ENCODE measurements at places on chromosomes 2 and 18. TPM values are rescaled to one million over a fixed set of nuclear protein-coding genes. Genes with fewer than 3 reads are reported as not detected.

DNA sequence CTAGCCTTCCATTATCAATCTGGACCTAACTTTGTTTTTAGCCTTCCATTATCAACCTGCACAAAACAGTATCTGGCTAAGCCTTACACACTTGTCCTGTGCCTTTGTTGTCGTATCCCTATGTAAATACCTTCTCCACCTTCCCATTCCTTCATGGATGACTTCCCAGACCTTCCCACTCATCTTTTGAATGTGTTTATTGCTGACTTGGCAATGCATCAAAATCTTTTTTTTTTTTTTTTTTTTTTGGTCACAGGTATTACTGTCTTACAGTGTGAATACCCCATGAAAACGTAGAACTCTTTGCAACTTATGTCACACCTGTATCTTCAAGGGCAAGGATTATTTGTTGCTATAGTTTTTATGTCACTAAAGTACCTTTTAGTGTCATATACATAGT is 25.7 kb downstream of the RPE start:
- no peak overlapping the region for H3K4me3 ChIP-seq
- no peak overlapping the region for H3K27ac ChIP-seq
- H3K36me3 ChIP-seq, result no peaks in the 10 kb centered on the region
- no peaks in the 10 kb centered on the region for H3K27me3 ChIP-seq

- H3K27ac ChIP-seq, result no peak overlapping the region
- no peak for DNase-seq
- H3K36me3 ChIP-seq, result peaks cover 14% of the 10 kb centered on the region
Observed at GRCh38 chr2:148926291-148926961, 51.4 kb downstream of the KIF5C start.

DNA sequence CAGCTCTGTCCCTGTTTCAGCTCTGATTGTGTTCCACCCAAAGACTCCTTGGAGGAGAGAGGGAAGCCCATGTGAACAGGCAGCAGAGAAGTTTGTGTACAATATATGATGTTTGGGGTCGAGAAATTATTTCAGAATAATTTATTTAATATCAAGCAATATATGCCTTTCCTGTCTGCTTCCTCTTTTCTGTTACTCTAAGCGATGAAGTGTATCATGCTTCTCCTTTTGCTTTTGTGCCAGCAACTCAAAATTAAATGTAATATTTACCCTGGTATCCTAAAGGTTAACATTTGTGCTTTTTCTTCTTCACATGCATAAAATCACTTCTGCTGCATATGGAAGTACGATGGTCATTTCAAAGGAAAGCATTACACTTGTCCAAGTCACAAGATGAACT is 2.4 kb upstream of the NTSR2 start:
- no peak overlapping the region for H3K4me3 ChIP-seq
- no peak for DNase-seq
- peaks cover 22% of the 10 kb centered on the region for H3K4me1 ChIP-seq
- H3K27ac ChIP-seq, result no peak overlapping the region

DNA sequence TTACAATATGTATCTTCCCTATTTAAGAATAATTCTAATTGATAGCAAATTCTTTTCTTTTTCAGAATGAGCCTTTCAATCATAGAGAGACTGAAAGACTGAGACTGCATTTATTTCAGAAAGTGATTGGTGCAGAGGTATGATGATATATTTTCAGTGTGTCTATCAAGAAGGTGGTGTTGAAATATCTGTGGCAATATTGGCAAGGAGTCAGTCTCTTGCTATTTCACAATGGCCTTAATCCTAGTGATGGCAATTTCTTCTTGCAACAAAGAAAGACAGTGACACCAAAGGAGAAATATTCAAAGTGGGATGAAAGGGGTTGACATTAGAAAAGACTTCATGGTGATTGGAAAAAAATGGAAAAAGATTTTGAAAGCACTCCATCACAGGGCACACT is 21.7 kb upstream of the ZBTB14 start:
- no peaks in the 10 kb centered on the region for H3K27me3 ChIP-seq
- no peaks in the 10 kb centered on the region for H3K4me1 ChIP-seq
- no peaks in the 10 kb centered on the region for H3K36me3 ChIP-seq
- no peak for DNase-seq
- no peak overlapping the region for H3K4me3 ChIP-seq

GRCh38 chr2:160379399-160379798 is 114.2 kb downstream of the RBMS1 start:
- DNase-seq, result no peak
- H3K4me3 ChIP-seq, result no peak overlapping the region
- no peaks in the 10 kb centered on the region for H3K4me1 ChIP-seq
- H3K27me3 ChIP-seq, result no peaks in the 10 kb centered on the region
- no peaks in the 10 kb centered on the region for H3K36me3 ChIP-seq

GRCh38 chr2:65557616-65558573 is 125.5 kb upstream of the SPRED2 start:
- no peak overlapping the region for H3K4me3 ChIP-seq
- no peaks in the 10 kb centered on the region for H3K36me3 ChIP-seq
- H3K27me3 ChIP-seq, result no peaks in the 10 kb centered on the region
- no peak overlapping the region for H3K27ac ChIP-seq
- no peak for DNase-seq

DNA sequence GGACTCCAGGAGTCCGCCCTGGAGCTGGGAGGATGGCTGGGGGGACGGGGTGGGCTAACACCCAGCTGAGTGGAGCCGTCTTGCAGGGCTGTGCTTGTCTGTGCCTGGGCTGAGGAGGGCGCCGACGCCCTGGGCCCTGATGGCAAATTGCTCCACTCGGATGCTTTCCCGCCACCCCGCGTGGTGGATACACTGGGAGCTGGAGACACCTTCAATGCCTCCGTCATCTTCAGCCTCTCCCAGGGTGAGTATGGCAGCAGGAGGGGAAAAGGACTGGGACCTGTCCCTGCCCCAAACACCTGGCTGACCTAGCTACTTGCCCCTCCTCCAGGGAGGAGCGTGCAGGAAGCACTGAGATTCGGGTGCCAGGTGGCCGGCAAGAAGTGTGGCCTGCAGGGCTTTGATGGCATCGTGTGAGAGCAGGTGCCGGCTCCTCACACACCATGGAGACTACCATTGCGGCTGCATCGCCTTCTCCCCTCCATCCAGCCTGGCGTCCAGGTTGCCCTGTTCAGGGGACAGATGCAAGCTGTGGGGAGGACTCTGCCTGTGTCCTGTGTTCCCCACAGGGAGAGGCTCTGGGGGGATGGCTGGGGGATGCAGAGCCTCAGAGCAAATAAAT is 12.9 kb downstream of the KHK start:
- no peak overlapping the region for H3K4me3 ChIP-seq
- H3K27me3 ChIP-seq, result no peaks in the 10 kb centered on the region
- no peak overlapping the region for H3K27ac ChIP-seq
- H3K36me3 ChIP-seq, result peaks cover 44% of the 10 kb centered on the region
- no peak for DNase-seq

CLEC4F gene
- total RNA-seq, result not detected

FBXO48 gene
- total RNA-seq, result 0.72 TPM

DSG1 gene
- 0.20 TPM for total RNA-seq

TEX51 gene
- total RNA-seq, result not detected

NAT8 gene
- total RNA-seq, result not detected
